Activated CD4-positive, alpha-beta T cell treated with anti-CD3 and anti-CD28 coated beads, Interleukin-2, amount 10 ng/mL, durations not matched to agents 24 days and 14 days (primary cell): ENCODE measurements at places on chromosomes 1 and 21. TPM values are rescaled to one million over a fixed set of nuclear protein-coding genes. Genes with fewer than 3 reads are reported as not detected.

DNA sequence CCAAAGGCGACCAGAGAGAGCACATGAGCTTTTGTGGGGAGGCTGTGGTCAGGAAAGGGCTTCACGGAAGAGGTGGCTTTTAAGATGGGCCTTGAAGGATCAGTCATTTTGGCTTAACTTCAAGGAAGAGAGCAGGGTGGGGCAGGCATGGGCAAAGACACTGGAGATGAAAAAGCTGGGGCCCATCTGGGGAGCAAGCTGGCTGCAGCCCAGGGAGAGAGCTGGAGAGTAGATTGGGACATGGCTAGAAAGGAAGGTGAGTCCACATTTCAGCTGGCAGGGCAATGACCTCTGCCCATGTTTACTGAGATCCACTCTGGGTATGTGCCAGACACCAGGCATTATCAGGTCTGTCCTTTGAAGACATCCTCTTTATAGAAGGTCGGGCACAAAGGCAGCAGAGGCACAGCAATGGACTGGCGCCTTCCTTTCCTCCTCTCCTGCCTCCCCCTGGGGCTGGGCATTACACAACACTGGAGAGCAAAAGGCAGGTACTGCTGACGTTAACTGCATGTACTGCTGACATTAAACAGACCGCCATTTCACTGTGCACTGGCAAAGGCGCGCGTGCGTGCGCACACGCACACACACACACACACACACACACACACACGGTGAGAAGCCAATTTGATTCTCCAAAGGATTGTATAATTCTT lies 2.2 kb upstream of the UBXN10 start:
- peaks cover 19% of the 10 kb centered on the region for H3K36me3 ChIP-seq
- peak overlapping the region; percentile 74 for H3K27ac ChIP-seq
- peaks cover 12% of the 10 kb centered on the region for H3K27me3 ChIP-seq

- H3K4me3 ChIP-seq, result no peak overlapping the region
- H3K4me1 ChIP-seq, result peaks cover 8% of the 10 kb centered on the region
- no peak overlapping the region for H3K27ac ChIP-seq
- H3K27me3 ChIP-seq, result no peaks in the 10 kb centered on the region
Measured at GRCh38 chr1:84267476-84267875, 34.0 kb upstream of the SAMD13 start.

ASAP3 gene
- 0.40 and 0.63 TPM in 2 replicates for total RNA-seq

EXO1 gene
- total RNA-seq, result 60.9 and 63.5 TPM in 2 replicates

- H3K4me3 ChIP-seq, result peak overlapping the region; percentile 72
- H3K4me1 ChIP-seq, result peaks cover 45% of the 10 kb centered on the region
Measured at GRCh38 chr1:160539990-160540858, 17.2 kb upstream of the SLAMF6 start.

DNA sequence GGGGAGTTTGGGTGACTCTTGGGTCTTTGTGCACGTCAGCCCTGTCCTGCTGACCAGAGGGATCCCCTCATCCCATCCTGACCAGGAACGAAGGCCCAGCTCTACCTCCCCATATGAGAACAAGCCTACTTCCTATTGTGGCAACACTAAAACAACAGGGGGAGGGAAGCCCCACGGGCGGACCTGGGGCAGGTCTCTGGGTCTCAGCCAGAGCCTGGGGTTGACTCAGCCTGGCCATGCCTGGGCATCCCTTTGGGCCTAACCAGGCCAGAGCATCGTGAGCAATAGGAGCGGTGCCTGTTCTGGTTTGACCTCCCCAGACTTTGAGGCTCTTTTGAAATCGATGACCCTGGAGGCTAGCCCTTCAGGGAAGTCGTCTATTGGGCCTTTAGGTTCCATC lies 16.8 kb downstream of the RPS6KA1 start:
- peak overlapping the region; percentile 89 for H3K27ac ChIP-seq
- DNase-seq, result peak; percentile 70
- peak overlapping the region; percentile 83 for H3K4me3 ChIP-seq
- H3K4me1 ChIP-seq, result peaks cover 61% of the 10 kb centered on the region

EFNA1 gene
- total RNA-seq, result 0.24 TPM in 1 of 2 replicates, not detected in the other
